ENCODE measurements at places on chromosomes 2 and 18. TPM values are rescaled to one million over a fixed set of nuclear protein-coding genes. Genes with fewer than 3 reads are reported as not detected.

DNA sequence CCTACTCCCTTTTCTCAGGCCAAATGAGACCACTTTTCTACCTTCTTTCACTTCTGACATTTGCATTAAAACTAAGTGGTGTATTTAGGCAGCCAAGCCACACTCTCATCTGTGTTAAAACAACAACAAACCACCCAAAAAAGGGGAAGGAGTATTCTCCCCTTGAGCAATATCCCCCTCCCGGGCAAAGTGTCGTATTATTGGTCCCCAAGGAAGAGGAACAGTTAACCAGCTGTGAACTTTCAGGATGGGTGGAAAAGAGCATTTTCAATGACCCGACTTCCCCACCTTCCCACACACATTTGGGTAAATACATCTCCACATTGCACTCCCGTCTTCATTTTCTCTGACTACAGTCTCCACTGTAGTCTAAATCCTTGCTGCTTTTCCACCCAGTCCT lies 44.3 kb downstream of the FEZ2 start:
- no peak for DNase-seq

DNA sequence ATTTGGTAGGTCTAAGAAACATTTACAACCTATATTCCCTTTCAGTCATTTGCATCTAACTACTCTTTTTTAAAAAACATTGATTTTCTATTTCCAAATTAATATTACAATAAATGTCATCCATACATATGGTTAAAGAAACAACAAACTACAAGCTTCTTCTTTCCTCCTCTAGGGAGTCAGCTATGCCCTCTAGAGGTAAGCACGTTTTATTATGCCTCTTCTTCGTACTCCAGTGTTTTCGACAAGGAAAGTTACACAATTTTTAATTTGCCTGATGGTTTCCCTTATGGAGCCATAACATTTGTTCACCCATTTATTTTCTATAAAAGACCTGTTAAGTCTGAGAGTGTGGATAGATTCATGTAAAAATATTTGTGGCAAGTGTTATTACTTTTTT lies 183.4 kb upstream of the CDH7 start:
- no peak for DNase-seq

- DNase-seq, result no peak
Measured at GRCh38 chr18:55998071-55998522, 410.1 kb upstream of the TCF4 start.

- DNase-seq, result no peak
Measured at GRCh38 chr18:23145621-23146020, 10.3 kb downstream of the CABLES1 start.

DNA sequence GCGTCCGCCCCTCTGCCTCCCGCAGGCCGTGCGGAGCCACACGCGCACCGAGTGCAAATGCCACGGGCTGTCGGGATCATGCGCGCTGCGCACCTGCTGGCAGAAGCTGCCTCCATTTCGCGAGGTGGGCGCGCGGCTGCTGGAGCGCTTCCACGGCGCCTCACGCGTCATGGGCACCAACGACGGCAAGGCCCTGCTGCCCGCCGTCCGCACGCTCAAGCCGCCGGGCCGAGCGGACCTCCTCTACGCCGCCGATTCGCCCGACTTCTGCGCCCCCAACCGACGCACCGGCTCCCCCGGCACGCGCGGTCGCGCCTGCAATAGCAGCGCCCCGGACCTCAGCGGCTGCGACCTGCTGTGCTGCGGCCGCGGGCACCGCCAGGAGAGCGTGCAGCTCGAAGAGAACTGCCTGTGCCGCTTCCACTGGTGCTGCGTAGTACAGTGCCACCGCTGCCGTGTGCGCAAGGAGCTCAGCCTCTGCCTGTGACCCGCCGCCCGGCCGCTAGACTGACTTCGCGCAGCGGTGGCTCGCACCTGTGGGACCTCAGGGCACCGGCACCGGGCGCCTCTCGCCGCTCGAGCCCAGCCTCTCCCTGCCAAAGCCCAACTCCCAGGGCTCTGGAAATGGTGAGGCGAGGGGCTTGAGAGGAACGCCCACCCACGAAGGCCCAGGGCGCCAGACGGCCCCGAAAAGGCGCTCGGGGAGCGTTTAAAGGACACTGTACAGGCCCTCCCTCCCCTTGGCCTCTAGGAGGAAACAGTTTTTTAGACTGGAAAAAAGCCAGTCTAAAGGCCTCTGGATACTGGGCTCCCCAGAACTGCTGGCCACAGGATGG lies 7.1 kb upstream of the WNT10A start:
- DNase-seq, result no peak

DNA sequence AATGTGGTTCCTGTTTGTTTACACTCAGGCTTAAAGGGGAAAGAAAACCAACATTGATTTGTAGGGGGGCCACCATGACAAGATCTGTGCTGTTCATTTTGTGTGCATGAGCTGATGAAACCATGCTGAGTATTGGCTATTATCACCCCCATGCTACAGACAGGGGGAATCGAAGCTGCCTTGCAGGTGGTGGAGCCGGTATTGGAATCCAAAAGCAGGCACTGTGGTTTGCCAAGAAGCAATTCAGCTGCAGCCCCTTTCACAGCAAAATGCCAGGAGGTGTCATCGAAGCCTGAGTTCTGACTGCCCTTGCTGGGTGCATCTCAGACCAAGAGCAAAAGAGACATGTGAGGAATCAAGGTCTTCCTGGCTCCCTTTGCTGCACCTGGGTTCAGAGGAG lies 221.9 kb downstream of the UXS1 start:
- no peak for DNase-seq

DNA sequence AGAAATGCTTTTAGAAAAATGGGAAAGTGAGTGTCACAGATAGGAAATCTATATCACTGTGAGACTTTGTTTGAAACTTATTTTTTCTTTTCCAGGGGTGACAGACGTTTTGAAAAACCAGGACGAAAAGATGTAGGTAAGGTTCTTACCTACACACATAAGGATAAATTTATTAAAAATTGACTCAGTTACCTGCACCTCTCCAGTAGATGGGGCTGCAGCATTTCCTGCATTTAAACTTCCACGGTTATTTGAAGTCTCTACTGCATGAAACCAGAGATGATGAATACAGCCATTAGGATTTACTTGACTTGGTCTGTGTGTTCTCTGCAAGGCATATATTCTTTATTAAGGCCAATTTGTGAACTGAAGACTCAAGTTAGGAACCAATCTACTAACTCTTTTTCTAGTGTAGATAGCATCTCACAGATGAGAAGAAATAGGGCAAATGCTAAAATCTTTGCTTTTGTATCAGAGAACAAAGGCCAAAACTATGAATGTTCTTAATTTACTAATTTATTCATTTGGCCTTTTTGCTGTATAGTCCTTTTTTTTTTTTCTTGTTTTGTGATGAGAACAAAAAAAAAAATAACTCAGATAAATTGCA lies 15.0 kb downstream of the KCNJ13 start:
- DNase-seq, result peak; percentile 21

GRCh38 chr18:53906681-53907080 lies 317.8 kb downstream of the MBD2 start:
- no peak for DNase-seq

- DNase-seq, result no peak
Measured at GRCh38 chr2:16653083-16653375, 12.6 kb downstream of the CYRIA start.

DNA sequence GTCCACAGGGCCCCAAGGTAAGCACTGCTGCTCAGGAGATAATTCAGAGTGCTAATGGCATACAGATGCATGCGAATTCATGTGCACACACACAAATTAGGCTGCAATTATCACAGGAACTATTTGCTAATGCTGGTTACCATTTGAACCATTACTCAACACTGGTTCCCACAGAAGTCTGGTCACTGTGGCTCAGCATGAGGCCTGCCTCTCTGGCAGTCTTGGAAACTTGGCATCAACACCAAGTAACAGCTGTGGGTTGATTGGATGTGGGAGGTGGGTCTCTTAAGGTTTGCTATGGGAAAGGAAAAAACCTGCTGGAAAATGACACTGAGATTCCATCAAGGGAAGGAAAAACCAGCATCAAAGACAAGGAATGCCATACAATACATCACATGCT lies 105.0 kb downstream of the CELF4 start:
- no peak for DNase-seq

DNA sequence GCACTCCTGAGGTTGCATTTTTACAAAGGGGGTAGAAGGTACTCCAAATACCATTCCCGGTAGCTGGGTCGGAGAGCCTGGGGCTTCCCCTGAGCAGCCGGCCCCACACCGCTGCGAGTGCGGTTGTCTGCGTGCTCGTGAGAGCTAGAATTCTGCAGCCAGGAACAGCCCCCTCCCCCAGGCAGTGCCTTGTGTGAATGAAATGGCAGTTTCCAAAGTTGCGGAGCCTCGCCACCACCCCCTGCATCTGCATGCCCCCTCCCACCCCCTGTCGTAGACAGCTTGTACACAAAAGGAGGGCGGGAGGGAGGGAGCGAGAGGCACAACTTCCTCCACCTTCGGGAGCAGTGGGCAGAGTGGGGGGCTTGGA lies 1.1 kb downstream of the MYCN start:
- DNase-seq, result no peak

DNA sequence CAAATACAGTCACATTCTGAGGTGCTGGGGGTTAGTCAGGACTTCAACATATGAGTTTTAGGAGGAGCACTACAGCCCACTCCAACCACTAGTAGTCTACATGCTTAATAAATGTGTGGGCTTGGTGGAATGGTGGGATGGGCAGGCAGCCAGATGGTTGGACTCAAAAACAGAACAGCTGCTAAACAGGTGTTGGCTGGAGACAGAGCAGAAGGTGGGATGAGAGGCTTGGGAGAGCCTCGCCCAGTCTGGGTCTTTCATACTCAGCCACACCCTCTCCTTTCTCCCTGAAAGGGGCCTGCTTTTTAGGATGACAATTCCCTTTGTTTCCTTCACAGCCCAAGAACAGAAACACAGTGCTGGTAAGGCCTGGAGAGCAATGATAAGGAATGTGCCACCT lies 143.9 kb upstream of the KLHL29 start:
- DNase-seq, result no peak

The POTEJ gene
- not detected for total RNA-seq

The HOXD12 gene
- total RNA-seq, result not detected

The GULP1 gene
- 0.61 TPM for total RNA-seq

The UBE2E3 gene
- total RNA-seq, result 30.7 TPM

The CXCR1 gene
- not detected for total RNA-seq

The ATOH8 gene
- not detected for total RNA-seq

The DBI gene
- 99.8 TPM for total RNA-seq

The CRYGC gene
- not detected for total RNA-seq

The TPO gene
- total RNA-seq, result not detected

Data from activated T-cell treated with anti-CD3 and anti-CD28 coated beads, Interleukin-2, amount 50 U/mL, for 4 hours (primary cell).